ENCODE measurements at places on chromosomes 3 and 15. TPM values are rescaled to one million over a fixed set of nuclear protein-coding genes. Genes with fewer than 3 reads are reported as not detected.
A peak's percentile ranks its signal among the peaks of the same experiment; 100 is the strongest.

GRCh38 chr3:115148142-115148790 is 1.2 kb upstream of the ZBTB20 start:
- DNase-seq: no peak

DNA sequence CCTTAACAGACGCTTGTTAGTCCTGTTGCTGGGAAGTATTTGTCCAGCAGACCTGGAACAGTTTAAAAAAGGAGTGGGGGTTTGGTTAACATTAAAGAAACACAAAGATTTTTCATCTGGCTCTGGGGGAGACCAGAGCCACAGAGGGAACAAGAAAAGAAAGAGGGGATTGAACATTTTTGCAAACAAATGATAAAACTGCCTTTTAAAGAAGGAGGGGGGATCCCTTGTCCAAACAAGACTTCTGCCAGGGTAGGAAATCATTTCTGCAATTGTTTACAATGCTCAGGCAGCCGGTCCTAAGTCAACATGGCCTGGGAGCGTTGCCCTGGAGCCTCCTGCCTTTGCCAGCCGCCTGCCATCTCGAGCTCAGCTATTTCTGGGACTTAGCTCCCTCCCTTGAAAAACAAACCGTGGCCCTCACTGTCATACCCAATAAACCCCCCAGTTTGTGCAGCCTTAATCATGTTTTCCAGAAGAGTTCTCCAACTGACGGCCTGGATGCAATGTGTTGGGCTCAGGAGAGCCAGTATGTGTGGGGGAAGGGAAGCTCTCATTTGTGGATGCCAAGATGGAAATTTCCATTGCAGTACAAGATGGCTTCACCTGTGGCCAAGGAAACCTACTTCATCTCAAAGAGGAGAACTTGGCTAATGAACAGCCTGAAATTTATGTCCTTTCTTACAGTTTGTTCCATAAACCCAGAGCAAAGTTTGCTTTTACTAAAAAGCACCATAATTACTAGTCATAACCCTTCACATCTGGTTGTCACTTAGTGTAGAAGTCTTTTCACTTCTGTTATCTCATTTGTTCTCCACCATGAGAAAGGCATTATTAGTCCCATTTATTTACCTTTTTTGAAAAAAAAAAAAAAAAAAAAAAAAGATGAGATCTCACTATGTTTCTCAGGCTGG is 75.9 kb upstream of the RNU6-1 start:
- peak; percentile 81 for DNase-seq

DNA sequence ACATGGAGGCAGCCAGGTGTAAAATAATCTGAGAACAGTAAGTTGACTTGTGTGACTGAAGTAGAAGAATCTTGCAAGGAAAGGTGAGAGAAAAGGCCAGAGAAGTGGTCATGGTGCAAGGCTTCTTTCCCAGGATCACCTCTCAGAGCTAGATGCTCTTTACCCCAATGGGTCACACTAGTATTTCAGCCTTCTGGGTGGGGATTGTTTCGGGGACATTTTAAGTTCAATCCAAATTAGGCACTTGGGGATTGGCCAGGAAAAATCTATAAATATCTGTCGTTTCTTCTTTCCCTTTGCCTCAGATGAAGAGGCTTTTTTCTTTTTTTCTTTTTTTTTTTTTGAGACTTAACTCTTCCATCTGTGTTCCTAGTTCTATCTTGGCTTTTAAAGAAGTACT is 188.0 kb downstream of the KLHL25 start:
- no peak for DNase-seq

GRCh38 chr15:80710635-80711554 is 15.8 kb downstream of the ABHD17C start:
- no peak for DNase-seq

DNA sequence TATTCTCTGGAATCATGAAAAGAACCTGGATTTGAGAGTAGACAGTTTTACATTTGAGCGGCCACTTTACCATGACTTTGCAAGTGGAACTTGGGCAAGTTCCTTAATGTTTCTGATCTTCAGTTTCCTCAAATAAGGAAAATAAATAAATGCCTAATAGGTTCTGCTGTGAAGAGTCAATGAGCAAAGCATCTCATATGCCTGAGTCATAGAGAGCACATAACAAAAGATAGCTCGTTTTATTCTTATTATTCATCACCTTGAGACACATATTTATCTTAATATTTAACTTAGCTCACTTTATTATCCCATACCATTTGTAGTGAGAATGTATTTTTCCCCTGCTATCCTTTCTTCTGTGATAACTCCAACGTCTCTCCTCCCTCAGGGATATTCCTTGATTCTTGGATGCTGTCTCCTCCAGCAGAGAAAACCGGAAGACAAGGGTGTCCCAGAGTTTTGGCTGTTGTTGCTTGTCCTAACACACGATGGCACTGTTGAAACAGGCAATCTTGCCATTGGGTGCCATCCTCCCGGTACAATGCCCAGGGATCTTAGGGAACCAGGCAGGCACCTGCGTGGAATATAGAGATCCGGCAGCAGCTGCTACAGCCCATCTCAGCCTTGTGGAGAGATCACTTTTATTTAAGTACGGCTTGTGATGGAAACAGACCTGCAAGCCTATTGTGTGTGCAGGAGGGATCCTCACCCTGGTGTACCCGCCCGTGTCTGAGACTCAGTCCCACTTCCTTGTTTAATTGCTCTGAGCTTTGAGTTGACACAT is 33.3 kb upstream of the VPS33B start:
- no peak for DNase-seq

DNA sequence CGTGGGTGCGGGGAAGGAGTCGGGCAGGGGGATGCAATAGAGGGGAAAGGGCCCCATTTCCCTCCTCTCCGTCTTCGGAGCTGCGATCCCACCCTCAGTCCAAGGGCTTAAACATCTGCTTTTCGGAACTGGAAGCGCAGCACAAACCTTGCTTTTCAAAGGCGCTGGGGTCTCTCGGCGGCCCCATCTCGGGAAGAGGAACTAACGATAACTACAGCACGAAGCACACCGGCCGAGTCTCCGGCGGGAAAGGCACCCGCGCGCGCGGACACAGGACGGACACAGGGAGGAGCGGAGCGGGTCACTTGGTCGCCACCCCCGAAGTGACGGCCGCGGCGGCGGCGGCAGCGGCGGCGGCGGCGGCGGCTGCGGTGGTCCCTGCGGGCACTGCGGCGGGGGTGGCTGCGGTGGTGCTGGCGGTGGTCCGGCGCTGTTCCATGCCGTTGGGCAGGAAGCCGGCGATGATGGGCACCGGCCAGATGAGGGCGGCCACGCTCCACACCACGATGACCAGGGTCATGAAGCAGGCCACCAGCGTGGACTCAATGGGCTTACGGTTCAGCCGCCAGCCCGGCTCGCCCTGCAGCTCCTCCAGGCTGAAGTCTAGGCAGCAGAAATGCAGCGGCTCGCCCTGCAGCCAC is 1.1 kb downstream of the TMEM158 start:
- DNase-seq: peak; percentile 91

DNA sequence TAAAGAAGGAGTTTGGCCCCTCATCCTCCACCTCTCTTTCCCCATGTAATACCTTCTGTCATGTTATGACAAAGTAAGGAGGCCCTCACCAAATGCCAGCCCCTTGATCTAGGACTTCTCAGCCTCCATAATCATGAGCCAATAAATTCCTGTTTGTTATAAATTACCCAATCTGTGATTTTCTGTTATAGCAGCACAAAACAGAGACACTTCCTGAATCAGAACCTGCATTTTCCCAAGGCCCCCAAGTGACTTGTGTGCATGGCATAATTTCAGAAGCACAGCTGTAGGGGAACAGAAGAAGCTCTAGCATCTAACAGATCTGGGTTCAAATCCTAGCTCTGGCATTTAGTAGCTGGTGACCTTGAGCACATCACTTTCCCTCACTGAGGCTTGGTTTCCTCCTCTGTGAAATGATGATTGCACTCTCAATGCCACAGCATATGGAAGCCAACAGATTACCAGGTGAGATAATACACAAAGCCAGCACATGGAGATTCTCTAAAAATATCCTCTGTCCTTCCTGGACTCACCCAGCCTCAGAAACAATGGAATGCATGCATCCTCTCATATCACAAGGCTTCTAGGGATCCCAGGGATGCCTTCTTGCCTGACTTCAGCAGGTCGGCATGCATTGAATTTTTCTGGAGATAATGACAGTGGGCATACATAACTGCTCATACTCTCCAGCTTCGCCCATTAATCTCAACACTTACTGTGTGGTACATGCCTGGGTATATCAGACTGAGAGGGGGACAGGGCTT is 26.3 kb downstream of the TLNRD1 start:
- DNase-seq: no peak

- no peak for DNase-seq
These were observed 77.5 kb upstream of the TNFAIP8L3 start for GRCh38 chr15:51172193-51172592.

DNA sequence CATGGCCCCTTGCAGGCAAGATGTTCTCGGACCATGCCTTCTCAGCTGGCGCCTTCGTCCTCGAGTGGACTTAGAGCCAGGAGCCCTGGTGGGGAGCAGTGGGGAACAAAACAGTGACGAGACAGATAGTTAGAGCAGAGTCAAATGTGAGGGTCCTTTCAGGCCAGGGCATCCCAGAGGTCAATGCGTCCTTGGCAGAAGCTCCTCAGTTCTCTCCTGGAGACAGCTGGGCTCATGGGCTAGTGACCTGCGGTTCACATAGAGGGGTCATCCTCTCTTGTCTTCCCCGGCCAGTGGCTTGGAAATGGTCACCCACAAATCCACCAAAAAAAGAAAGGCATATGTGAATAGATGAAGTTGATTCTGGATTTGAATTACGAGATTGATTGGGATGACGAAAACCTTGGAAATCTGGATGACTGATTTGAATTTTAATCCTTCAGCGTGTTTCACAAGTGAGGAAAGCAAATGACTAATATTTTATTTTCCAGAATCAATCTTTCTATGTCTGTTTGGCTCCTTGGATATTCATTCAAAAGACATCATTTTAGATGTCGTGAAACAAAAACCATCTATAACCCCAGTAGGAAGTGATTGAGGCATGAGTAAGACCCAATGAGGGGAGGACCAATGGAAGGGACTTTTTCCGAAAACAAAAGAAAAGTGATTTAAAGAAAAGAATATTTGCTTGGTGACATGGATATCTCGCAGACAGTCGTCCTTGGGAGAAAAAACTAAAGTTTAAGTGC is 84.5 kb downstream of the ASB7 start:
- no peak for DNase-seq

- no peak for DNase-seq
These were observed 50.3 kb upstream of the ATP13A3 start for GRCh38 chr3:194536871-194537637.

DNA sequence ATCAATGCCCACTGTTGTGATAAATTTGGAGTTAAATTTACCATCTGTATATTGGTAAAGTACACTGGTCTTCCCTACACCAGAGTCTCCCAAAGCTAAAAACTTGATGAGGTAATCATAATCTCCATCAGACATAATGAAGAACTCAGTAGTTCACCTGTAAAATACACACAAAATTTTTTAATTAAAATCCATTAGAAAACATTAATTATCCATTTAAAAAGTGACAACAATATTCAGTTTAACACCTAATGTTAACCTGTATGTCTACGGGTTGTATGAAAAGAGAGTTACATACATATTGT is 38.0 kb upstream of the RSL24D1 start:
- DNase-seq: no peak

- DNase-seq: no peak
These were observed 869.4 kb downstream of the NAALADL2 start for GRCh38 chr3:175728566-175728965.

DNA sequence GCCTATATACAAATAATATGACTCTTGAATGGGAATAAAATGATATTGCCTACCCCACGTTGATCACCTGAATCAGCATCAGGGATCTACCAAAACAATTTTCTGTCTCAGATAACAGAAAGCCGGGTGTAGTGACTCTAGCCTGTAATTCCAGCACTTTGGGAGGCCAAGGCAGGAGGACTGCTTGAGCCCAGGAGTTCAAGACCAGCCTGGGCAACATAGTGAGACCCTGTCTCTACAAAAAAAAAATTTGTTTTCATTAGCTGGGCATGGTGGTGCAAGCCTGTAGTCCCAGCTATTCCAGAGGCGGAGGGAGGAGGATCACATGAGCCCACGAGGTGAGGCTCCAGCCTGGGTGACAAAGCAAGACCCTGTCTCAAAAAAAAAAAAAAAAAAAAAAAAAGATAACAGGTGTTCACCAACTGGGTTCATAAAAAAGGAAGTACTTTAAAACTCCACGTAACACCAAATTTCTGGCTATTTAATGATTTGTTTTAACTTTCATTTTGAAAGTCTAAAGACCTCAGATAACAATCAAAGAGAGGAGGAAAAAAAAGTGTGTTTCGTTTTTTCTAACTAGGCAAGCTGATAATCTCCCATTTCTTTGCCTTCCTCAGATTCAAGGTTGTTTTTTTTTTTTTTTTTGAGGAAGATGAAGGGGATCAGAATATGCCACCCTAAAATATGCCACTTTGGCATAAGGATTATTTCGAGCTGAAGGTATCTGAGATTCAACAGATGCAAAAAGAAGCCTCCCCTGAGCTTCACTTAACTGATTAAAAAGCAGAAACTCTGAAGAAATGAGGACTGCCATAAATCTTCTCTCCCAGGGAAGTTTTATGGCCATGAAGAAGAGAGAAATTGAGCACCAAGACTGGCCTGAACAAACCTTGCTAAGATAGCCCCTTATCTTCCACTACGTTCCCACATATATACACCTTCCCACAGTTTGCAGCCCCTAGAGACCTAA is 44.1 kb downstream of the TRANK1 start:
- no peak for DNase-seq

DNA sequence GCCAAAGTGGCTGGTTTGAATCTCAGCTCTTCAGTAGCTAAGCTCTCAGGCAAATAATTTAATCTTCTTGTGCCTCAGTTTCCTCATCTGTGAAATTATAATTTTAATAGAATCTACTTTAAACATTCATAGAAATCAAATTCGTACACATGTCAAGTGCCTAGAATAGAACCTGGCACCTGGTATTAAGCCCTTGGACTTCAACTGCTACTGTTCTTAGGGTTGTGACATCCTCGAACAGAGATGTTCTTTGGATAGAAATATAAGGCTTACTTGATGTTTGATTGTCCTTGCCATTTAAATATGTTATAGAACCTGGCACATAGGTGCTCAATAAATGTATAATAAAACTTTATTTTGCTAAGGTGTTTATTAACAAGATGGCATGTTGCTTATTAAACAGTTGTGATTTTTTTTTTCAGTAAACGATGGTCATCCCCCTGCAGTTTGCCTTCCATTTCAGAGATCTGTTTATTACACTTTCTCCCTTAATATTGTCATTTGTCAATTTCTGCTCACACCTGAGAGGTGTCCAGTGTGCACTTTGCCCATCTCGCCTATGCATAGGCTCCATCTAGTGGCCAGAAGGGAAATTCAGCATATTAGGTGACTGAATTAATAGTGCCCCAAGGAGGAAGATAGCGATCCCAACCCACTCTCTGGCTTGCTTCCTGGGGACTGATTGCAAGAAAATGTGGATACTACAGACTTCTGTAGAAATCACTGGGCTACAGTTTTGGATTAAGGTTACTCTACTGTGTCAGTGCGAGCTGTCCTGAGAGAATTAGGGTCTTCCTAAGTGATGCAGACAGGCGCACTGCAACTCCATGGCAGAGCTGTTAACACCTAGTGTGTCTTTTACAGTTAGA is 10.7 kb downstream of the IGF1R start:
- no peak for DNase-seq

GRCh38 chr3:27720899-27721716 is 1.0 kb downstream of the EOMES start:
- no peak for DNase-seq

The RLBP1 gene
- not detected for total RNA-seq

The SCG5 gene
- 0.96 TPM for total RNA-seq

The WWTR1 gene
- total RNA-seq: 87.7 TPM

The PIF1 gene
- 0.67 TPM for total RNA-seq

The TNFAIP8L3 gene
- 10.9 TPM for total RNA-seq
